ENCODE measurements at places on chromosomes 11 and 22.
A peak's percentile ranks its signal among the peaks of the same experiment; 100 is the strongest.

DNA sequence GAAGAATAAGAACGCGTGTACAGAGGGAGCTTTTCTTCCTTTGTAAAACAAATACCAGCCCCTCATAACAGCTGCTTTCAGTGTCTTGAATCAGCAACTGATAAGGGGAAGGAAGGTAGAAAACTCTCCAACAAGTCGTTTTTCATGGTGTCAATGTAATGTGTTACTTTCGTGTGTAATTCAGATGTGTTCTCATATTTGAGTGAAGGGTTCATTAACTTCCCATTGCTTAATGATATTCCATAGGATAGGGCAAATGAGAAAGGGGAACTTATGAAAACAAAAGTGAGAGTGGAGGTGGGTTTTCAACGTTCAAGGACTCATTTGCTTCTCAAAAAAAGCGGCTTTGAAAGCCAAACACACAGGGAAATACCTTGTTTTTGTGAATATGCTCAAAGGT is 452.1 kb downstream of the NTM start:
- no peak for DNase-seq

DNA sequence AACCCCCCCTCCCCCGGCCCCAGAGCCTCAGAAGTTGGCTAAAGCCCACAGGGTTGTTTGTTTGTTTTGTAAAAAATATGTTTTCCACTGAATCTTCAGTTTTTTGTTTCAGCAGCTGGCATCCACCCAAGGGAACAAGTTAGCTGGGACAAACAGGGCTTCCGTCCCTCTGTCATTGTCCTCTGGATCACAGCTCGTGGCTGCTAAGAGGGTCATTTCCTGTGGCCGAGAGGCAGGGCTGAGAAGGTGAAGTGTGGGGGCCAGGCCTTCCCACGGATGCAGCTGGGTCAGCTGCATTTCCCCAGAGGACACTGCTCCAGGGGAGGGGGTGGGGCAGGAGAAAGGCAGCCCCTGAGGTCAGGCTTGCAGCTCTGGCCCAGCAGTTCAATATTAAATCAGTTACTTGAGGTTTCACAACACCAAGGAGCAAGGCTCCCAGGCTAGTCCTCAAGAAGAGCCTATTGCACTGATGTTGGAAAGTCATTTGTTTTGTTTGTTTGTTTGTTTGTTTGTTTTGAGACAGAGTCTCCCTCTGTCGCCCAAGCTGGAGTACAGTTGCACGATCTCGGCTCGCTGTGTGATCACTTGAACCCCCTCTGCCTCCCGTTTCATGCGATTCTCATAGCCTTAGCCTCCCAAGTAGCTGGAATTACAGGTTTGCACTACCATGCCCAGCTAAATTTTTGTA is 34.4 kb upstream of the SMTN start:
- no peak for DNase-seq

DNA sequence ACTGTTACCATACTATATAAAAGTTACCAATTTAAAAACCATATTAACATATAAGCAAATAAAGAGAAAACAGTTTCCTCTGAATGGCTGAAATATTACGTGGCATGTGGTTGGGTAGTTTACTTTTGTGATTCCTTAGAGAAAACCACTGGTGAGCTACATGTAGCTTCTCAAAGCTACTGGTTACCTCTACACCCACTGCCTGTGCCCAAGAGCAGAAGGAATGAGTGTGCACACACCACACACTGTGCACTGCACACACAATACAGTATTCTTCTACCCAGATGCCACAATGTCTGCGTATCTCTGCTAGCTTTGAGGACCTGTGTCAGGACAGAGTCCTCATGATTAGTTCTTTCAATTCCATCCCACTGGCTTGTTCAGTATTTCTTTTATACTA is 25.5 kb upstream of the YPEL1 start:
- no peak for DNase-seq

DNA sequence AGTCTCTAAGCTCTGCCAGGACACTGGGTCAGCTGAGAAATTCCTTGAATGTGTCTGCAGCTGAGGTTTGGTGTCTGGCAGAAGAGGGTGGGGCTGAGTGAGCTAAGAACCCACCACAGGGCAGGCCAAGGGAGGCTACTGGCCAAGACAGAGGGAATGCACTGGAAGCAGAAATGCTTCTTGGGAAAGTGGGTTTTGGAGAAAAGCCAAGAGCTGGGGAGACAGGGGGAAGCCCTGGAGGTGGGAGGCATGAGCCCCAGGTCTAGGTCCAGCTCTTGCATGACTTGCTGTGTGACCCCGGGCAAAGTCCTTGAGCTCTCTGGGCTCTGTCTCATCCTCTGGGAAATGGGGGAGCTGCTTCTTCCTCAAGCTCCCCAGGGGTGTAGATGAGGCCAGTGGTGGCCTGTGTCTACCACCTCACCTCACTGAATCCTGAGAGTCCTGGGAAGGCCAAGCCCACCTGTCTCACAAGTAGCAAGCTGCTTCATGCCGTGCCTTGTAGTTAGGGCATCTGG is 2.3 kb downstream of the MMP11 start:
- no peak for DNase-seq

- DNase-seq = no peak
Measured at GRCh38 chr11:44030996-44031395, 16.8 kb upstream of the ACCSL start.

GRCh38 chr11:43366677-43367076 is 8.0 kb downstream of the TTC17 start:
- no peak for DNase-seq

DNA sequence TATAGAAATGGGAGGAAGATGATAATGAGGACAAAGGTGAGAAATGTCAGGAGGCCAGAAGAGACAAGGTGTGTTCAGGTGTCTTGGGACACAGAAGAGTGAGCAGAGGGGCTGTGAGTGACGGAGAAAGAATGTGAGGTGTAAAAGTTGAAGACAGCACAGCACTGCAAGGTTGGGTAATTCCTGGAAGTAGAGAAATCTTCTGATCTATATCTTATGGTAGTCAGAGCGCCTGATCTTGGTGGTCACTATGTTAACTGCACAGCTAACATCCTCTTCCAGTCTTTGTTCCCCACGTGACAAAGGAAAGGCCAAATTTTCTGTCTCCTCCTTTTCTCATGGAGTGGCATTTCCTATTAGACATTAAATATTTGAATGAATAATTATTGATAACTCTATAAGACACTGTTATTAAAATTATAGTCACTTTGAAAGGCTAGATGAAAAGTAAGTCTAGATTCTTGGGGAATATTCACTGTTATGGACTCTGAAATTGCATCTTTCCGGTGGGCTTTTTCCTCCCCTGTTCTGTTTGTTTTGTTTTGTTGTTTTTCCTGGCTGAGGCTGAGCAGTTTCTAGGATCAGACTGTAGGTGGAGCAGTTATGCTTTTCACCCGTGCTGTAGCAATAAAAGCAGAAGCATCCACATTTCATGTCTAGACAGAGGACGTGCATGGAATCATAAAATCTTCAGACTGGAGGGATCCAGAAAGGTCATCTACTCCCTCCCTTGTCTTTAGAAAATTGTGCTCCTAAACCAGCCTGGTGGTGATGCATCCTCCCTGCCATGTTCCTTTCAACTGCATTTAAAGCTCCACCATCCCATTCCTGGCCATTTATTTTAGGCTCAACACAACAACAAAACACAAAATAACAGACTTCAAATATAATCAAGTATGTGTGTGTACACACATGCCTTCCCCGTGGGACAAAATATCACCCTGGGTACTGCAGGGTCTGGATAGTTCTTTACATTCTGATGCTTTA is 26.6 kb downstream of the SC5D start:
- peak; percentile 40 for DNase-seq

DNA sequence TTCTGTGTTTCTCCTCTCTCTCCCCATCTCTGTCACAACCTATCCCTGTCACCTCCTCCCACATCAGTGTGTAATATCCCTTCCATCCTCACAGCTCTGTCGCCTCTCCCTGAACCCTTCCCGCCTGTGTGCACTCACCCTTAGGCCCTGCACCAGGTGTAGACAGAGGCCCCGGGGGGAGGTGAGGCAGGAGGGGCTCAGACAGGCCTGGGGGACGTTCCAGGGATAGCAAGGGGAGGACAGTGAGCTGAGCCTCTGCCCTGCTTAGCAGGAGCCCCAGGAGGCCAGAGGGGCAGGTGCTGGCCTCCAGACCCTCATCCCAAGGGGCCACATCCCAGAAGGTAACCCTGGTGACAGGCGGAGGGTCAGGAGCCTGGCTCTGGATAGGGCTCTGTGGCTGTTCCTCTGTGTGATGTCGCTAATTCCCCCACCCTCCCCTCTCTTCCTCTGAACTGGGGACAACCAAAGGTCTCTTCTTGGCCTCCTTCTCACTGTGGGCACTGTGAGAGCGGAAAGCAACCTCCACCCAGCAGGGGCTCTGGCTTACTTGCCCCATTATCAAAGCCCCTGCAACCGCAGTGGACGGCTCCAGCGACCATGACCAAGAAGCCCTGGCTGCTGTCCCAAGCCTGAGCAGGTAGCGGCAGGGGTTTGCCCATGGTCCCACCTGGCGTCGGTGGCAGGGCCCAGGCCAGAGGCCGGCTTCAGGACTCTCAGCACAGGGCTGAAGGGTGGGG is 35.7 kb downstream of the KCNJ4 start:
- DNase-seq = no peak

DNA sequence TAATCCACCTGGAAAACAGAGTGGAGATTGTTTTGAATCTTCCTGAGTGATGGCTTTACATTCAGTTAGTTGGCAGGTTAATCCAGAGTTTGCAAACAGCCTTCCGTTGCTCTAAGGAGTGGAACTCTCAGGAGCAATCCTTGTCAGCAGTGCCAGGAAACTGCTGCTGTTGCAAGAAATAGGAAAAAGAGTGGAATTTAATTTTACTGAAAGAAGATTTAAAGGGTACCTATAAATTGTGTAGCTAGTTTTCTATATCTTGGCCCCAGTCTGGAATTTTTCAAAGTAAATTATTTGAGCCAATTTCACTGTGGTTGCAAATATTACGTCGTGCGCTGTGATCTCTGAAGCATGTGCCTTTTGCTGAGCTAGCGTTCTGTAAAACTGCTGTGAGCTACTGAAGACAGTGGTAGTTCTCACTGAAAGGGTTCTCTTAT is 55.5 kb upstream of the SLC5A12 start:
- DNase-seq = no peak

GRCh38 chr11:118198370-118198769 is 21.9 kb upstream of the SCN2B start:
- peak; percentile 39 for DNase-seq

- DNase-seq = no peak
Measured at GRCh38 chr11:11978098-11978637, 30.3 kb downstream of the DKK3 start.

DNA sequence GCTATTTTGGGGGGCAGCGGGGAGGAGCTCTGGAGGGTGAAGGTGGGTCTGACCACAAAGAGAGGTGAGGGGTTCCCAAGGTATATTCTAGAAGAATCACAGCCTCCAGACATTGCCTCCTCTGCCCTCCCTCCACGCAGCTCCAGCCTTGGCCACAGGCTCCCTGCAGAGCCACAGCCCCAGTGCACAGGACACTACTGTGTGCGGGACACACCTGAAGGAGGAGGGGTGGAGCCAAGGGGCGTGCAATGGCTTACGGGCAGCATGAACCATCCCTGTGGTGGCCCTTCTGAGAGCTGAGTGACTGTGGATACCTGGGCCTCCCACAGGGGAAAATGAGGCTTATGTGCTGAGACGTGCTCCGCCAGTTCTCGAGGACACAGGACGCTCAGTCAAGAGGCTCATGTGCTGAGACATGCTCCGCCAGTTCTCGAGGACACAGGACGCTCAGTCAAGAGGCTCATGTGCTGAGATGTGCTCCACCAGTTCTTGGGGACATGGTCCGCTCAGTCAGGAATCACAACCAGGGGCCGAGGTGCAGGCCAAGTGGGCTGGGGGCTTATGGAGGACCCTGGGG is 417.3 kb downstream of the SHANK2 start:
- DNase-seq = no peak

DNA sequence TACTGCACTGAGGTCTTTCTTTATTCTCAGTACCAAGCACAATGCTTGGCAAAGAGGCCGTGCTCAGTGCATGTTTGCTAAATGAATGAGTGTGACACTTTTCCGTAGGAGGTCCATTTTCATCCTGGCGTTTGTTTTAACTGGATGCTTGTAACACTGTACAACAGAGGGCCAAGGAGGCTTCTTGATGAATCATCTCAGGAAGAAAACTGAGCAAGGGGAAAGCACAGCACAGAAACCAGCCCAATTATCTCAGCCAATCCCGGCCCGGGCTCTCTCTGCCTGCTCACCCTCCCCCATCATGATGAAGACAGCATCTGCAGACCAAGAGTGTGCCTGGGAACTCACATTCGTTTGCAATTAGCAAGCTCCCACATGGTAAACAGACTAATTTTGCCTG is 570.3 kb downstream of the OPCML start:
- DNase-seq = no peak

GRCh38 chr22:50363166-50363802 is 20.2 kb downstream of the PPP6R2 start:
- DNase-seq = no peak

DNA sequence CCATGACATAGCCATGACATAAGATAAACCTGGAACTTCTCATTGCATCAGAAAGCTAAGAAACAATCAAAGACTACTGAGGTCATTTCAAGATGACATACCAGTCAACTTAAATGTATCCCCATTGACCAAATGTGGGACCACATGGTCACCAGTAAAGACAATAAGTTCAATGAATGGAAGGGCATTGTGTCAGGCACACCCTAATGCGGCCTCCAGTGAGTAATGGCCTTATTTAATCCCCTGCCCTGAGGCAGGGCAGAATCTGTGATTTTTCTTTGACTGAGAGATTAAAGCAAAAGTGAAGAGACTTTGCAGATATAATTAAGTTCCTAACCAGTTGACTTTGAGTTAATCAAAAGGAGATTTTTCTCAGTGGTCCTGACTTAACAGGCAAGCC is 17.3 kb upstream of the SYT8 start:
- no peak for DNase-seq

- peak; percentile 49 for DNase-seq
Measured at GRCh38 chr11:72430741-72431570, 3.4 kb downstream of the CLPB start.
